Caudate nucleus (tissue), 63 donors: ENCODE measurements at places on chromosomes 4 and X.
A peak's percentile ranks its signal among the peaks of the same experiment; 100 is the strongest.

DNA sequence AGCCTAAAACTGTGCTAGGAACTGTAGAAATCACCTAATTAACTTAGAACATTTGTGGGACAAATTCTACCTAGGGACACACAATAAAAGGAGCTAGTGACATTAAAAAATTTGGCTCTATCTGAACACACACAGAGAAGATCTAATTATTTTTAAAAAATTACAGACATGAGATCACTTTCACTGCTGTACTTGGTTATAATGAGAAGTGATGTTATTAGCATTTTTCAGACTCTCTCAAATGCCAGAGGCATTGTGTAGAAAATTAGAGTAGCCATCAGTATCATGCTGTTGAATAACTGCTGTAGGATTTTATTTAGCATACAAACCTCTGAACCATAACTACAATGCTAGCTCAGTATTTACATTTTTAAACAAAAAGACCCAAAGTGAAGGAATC lies 109.1 kb upstream of the ANK2 start:
- DNase-seq, result no peak

- no peak for DNase-seq
Measured at GRCh38 chrX:108025954-108026600, 18.8 kb upstream of the VSIG1 start.

DNA sequence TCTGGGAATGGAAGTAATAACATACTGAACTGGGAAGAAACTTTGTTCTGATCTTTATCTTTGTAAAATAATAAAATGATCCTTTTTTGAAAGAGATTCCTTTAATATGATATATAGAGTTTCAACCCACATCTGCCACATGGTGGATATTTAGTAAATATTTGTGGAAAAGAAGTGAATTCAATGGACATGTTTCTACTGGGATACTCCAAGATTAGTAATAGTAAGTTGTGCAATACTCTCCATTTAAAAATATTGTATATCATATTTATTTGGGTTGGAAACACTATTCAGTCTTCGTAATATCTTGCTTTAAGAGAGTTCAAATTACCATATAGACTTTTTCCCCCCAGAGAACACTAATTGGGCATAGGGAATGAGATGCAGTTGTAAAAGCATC lies 17.8 kb upstream of the ARSJ start:
- DNase-seq, result no peak

DNA sequence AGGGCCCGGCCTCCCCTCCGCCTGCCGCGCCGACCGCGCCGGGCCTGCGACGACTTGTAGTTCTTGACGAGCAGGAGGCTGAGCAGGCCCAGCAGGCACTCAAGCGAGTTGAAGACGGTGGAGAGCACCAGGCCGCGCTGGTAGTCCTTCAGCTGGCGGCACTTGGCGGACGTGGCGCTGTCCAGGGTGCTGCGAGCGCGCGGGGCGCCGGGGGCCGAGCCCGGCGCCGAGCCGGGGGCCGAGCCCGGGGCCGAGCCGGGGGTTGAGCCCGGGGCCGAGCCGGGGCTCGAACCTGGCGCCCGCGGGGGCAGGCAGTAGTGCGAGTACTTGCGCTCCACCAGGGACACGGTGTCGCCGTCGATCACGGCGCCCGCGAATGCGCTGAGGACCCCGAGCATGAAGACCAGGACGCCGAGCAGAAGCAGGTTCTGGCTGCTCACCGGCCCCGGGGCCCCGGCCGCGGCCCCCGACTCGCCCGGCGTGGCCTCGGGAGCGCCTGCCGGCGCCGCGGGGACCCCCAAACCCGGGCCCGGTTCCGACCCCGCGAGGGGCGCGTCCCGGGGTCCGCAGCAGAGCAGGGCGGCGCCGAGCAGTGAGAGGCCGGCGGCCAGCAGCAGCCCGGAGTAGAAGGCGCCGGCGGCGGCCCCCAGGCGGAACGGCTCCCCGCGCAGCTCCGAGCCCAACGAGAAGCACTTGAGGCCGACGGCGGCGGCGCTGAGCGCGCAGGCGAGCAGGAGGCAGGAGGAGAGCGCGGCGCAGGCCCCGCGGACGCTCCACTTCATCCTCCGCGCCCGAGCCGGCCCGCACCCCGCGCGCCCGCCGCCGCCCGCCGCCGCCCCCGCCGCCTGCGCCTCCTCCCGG lies 584 bp downstream of the TMEM271 start:
- no peak for DNase-seq

DNA sequence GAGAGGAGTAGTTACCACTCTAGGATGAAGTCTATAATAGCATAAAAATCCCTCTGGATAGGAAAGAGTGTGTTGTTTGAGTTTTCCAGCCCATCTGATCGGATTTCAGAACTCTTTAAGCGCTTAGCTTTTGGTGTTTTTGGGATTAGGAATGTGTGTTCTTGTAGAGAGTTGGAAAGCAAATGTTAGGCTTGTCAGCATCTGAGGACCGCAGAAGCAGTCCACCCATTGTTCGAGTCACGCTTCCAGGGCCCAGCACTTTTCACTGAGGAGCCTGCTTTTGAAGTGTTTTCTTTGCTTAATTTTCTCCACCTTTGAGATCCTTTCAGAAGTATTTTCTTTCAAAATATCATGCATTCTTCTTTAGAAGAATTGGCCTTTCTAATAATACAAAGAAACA lies 306.2 kb downstream of the TENM3 start:
- DNase-seq, result no peak

DNA sequence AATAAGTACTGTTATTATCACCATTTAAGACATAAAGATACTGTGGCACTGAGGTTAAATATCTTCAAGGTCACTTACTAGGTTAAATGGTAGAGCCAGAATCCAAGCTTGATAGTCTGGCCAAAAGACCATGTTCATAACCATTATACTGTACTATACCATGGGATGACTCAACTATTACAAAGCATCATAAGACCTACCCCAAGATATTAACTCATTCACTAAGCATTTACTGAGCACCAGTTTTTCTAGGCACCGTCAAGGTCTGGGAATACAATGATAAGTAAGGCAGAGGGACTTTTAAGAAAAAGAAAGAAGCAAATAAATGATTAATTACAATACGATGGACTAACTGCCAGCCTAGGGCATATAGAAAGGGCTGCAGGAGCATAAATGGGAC lies 95.5 kb upstream of the KCTD8 start:
- no peak for DNase-seq

DNA sequence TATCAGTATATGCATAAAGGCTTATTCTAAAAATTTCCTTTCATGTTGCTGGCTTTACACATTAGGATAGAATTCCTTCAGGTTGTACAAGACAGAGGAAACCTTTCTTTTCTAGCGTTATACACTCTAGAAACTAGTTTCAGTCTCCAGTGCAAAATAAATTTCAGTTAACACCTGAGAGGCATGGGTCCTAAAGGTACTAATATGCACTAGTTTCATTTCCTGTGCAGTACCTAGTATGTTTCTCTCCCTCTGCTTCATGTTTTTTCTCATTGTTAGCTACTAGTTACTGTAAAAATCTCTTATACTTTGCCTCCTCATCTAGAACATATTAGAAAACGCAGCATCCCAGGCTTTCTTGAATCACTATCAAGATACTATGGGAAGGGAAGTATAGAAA lies 54.0 kb downstream of the SNX25 start:
- DNase-seq, result no peak

DNA sequence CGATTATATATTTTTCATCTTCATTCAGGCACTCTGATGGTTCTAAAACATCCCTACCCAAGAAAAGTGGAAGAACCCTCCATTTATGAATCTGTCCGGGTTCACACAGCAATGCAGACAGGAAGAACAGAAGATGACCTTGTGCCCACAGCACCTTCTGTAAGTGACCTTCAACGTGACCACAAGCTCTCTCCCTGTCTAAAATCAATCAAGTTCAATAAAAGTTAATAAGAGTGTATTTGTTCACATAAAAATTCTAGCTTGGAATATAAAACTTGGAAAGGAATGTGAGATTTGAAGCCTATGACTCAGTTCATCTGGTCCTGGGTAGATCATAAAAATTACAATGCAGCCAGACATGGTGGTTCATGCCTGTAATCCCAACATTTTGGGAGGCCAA lies 36.6 kb downstream of the DAPP1 start:
- no peak for DNase-seq

- DNase-seq, result no peak
Measured at GRCh38 chr4:70714079-70714887, 7.5 kb upstream of the RUFY3 start.

- no peak for DNase-seq
Measured at GRCh38 chrX:103376979-103377324, 614 bp downstream of the BEX3 start.

- no peak for DNase-seq
Measured at GRCh38 chr4:243426-243825, 61.8 kb downstream of the ZNF732 start.

DNA sequence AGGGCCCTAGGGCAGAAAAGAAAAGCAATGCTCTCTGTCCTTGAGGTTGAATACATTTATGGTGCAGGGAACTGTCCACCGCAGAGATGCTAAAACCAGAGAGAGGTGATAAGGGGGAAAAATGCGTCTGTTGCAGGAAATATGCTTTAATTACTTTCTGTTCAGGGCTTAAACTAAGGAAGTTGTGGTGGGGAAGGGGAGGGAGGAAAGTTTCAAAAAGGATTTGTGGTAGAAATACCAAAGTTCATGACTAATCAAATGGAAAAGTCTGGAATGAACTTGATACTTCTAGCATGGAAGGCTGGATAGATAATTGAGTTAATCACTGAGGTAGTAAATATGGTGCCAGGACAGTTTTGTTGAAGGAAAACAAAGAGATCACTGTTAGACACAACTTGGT lies 99.0 kb downstream of the ASB9 start:
- no peak for DNase-seq

- no peak for DNase-seq
Measured at GRCh38 chrX:108704839-108705238, 31.5 kb downstream of the IRS4 start.

DNA sequence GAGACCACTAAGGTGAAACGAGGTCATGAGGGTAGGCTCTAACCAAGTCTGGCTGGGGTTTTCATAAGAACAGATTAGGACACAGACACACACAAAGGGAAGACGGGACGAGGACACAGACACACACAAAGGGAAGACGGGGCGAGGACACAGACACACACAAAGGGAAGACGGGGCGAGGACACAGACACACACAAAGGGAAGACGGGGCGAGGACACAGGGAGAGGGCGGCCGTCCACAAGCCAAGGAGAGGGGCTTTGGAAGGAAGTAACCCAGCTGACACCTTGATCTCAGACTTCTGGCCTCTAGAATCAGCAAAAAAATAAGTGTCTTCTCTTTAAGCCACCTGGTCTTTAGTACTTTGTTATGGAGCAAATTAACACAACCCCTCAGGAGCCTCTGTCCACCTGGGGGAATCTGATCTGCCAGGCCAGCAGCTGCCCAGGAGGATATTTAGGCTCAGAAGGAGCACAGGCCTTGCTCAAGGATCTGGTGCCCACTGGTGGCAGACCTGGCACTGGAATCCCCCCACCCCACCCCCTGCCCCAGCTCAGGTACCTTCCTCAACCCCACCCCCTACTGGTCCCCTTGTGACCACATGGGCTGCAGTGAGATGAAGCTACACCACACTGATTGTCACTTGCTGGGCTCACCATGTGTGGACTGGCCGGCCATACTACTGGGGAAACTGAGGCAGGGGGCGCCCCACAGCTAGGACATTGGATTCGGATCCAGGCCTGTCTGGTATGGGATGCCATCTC lies 2.8 kb downstream of the ABLIM2 start:
- no peak for DNase-seq

DNA sequence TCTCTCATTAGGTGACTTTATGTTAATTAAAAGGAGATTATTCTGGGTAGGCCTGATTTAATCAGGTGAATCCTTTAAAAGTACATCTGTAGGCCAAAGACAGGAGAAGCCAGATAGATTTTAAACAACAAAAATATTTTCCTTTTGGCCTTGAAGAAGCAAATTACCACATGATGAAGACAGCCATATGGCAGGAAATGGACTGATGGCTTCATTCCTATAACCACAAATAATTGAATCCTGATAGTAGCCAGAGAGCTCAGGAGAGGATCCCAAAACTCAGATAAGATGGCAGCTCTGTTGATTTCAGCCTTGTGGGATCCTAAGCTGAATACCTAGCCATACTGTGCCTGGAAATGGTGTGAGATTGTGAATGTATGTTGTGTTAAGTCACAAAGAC lies 66.1 kb upstream of the PRKX start:
- no peak for DNase-seq

GRCh38 chr4:38980903-38981676 lies 51.1 kb downstream of the TMEM156 start:
- DNase-seq, result no peak

GRCh38 chr4:151676301-151676700 lies 84.5 kb downstream of the GATB start:
- no peak for DNase-seq

DNA sequence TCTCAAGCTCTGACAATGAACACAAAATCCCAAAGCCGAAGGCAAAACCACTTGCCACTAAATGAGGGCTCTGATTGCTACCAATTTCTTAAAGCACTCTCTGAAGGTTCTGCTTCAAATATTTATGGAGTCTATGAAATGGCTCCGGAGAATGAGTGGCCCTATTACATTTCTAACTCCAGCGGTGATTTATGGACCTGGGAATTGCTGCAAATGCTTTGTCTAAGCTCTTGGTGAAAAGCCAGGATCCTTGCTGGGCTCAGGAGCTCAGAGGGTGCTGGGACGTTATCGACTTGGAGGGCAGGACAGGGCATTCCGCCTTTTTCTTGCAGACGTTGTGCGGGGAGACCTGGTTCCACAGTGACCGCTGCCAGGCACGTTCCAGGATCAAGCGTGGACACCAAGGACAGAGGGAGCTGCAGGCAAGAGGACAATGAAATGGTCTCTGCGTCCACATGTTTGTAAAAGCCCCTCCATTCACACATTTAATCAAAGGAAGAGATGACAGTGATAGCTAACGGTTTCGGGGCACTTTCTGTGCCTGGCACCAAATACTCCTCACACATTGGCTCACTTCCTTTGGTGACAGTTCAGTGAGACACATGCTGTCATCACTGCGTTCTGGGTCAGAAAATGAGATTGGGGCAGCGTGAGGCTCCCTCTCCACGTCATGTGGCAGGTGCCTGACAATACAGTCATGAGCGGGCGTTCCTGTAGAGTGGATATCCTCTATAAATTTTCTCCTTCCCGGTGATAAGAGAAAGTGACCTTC lies 58.8 kb downstream of the C4orf50 start:
- no peak for DNase-seq

DNA sequence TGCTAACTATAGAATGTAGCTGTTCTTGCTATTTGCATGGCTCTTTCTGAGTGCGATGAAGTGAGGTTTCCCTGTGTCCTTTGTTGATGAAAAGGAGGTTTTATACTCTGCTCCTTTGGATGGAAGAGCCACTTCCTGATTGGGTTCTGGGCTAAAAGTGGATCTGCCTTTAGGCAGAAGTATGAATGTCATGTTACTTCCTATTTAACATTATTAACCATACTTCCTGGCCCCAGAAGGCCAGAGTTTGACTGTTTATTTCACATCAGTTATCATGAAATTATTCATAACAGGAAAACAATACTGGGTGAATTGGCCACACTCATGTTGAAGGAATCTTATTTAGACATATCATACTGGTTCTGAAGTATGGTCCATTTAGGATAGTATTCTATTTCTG lies 386.2 kb downstream of the PCDH7 start:
- no peak for DNase-seq

- peak; percentile 0 for DNase-seq
Measured at GRCh38 chrX:25017667-25018247, 2.0 kb upstream of the ARX start.

GRCh38 chrX:136975684-136976470 lies 57.9 kb downstream of the GPR101 start:
- DNase-seq, result no peak
